ENCODE measurements at places on chromosomes 2 and 18. TPM values are rescaled to one million over a fixed set of nuclear protein-coding genes. Genes with fewer than 3 reads are reported as not detected.

GRCh38 chr18:46478796-46479195 lies 178.2 kb downstream of the LOXHD1 start:
- DNase-seq: no peak

- no peak for DNase-seq
Measured at GRCh38 chr2:28438532-28439063, 45.9 kb downstream of the FOSL2 start.

PDCD1 gene
- polyA plus RNA-seq: 0.09 TPM

HOXD12 gene
- polyA plus RNA-seq: not detected

- DNase-seq: no peak
Measured at GRCh38 chr2:127655209-127656073, 9.5 kb downstream of the GPR17 start.

DNA sequence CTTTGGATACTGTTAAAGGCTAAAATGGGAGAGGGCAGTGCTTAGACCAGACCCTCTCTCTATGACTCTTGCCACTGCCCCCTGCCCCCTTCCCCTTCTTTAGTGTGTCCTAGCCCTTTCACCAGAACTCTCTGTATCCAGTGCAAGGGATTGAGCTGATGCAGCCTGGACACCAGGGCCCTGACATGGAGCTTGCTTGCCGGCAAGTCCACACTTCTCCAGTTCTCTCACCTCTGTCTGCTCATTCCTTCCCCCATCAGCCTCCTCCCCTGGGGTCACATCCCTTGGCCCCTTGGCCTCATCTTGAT lies 1.5 kb upstream of the WNT6 start:
- DNase-seq: peak; percentile 25

DNA sequence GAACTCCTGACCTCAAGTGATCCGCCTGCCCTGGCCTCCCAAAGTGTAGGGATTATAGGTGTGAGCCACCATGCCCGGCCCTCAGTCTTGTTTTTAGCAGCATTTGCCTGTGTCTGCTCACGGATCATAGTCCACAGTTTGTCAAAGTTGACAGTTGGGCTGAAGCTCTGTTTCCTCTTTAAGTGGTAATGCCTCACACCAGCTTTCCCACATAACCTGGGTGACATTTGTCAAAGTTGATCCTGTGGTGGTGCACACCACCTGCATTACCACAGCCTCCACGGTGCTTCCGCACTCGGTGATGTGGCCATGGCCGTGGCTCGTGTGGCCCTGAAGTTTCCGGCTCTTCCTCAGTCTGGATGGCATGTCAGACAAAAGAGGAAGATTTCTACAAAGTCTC lies 27.1 kb downstream of the RAB31 start:
- no peak for DNase-seq
